ENCODE measurements at places on chromosomes 12 and 14. TPM values are rescaled to one million over a fixed set of nuclear protein-coding genes. Genes with fewer than 3 reads are reported as not detected.

DNA sequence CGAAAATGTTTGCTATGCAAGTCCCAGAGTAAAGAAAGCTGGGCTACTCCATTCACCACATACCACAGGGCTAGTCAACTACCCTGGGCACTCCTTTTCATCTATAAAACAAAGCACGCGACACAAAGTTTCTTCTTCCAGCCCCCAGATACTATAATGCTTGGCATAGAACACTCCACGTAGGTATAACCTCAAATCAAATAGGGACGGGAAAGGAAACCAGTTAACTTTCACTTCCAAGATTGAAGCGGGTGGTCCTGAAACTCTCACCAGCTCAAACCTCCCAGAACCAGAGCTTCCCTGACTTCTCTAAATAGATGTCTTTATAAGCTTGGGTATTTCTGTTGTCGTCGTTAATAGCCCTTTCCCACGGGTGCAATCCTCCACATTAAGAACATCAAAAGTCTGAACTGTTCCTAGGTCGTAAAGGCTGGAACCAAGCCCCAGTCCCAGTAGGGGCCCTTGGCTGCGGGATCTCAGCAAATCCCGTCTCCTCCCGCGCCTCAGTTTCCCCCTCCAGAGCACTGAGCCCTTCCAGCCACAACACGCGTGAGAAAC lies 647 bp downstream of the LGMN start:
- no peak for DNase-seq
- peaks cover 3% of the 10 kb centered on the region for H3K36me3 ChIP-seq
- peak overlapping the region; percentile 96 for H3K4me3 ChIP-seq
- H3K27me3 ChIP-seq = peaks cover 8% of the 10 kb centered on the region
- H3K4me1 ChIP-seq = peaks cover 25% of the 10 kb centered on the region
- peak overlapping the region; percentile 88 for H3K27ac ChIP-seq

DNA sequence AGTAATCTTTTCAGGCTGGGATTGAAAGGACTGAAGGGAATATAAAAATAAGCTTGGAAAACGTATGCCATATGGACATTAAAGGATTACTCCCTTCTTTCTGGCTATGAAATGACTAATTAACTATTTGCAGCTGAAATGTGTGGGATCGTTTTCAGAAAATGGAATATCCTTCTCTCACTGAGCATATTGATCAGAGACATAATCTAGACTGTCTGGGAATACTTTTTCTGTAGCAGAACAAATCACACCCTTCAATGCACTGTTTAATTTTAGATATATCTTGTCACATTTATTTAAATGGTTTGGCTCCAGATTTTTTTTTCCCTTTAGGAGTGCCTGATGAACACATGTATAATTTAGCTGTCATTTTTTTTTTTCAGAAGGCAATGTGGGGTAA lies 10.8 kb upstream of the ACTR10 start:
- no peak for DNase-seq
- H3K27me3 ChIP-seq = no peaks in the 10 kb centered on the region
- H3K4me3 ChIP-seq = no peak overlapping the region
- H3K36me3 ChIP-seq = no peaks in the 10 kb centered on the region

DNA sequence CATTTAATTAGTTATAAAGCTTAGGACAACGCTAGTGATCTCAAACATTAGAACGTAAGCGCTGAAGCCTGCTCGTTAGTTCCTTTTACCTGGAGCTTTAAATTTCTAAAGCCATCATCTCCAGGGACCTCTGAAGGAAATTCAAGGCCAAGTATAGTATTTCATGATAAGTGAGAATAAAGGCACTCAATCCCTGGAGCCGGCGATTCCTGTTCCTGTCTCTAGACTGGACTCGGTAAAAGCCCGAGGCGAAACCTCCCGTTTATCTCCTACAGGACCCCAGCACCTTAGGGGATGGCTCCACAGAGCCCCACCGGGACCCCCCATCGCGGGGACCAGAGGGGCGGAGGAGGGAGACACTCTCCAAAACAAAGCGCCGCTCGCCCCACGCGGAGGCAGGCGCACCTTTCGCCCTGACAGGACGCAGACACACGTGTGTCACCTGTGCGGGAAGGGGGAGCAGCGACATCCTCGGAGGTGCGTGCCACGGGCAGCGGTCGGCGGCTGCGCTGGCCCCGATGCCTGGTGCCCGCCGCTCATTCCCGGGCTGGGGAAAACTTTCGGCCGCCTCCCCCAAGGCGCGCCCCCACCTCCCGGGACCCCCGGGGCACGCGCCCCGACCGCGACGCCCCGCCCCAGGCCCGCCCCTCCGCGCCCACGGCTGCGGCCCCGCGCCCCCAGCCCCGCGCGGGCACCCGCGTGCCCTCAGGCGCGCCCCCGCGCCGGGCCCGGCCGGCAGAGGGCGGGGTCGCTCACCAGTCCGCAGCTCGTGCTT lies 678 bp downstream of the RPS6KA5 start:
- no peak overlapping the region for H3K27ac ChIP-seq
- H3K36me3 ChIP-seq = no peaks in the 10 kb centered on the region
- peak overlapping the region; percentile 80 for H3K4me3 ChIP-seq
- peaks cover 5% of the 10 kb centered on the region for H3K4me1 ChIP-seq

P2RX7 gene
- 0.82 TPM for total RNA-seq

LTBP2 gene
- total RNA-seq = 1.9 TPM

DNA sequence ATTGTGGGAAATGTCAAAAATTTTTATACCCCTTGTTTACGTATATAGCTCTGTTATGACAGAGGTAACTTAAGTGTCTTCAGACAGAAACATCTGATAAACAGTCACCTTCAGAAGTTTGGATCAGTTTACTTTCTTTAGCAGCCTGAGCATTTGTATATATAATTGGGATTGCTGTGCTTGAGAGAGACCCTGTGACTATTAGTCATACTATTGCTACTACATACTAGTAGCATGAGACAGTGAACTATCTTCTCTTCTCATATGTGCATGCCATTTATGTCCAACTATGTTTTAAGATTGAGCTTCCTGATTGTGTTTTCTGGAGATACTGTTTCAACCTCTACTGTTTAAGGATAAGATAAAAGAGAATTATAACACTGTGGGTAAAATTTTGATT lies 101.5 kb downstream of the PDE6H start:
- no peaks in the 10 kb centered on the region for H3K4me1 ChIP-seq
- H3K36me3 ChIP-seq = no peaks in the 10 kb centered on the region
- no peak overlapping the region for H3K4me3 ChIP-seq
- DNase-seq = no peak

GRCh38 chr12:40314927-40315326 lies 90.1 kb downstream of the LRRK2 start:
- no peaks in the 10 kb centered on the region for H3K36me3 ChIP-seq
- H3K4me3 ChIP-seq = no peak overlapping the region
- DNase-seq = no peak
- no peaks in the 10 kb centered on the region for H3K27me3 ChIP-seq

INF2 gene
- 97.2 TPM for total RNA-seq

- H3K36me3 ChIP-seq = peaks cover 28% of the 10 kb centered on the region
- peaks cover 14% of the 10 kb centered on the region for H3K27me3 ChIP-seq
- H3K4me1 ChIP-seq = peaks cover 51% of the 10 kb centered on the region
- peak overlapping the region; percentile 96 for H3K4me3 ChIP-seq
Observed at GRCh38 chr12:52949413-52950331, 754 bp downstream of the KRT18 start.
